IPS DF 6.9 (cell line): ENCODE measurements at places on chromosomes 13 and 19.

GRCh38 chr19:47540748-47541147 lies 25.9 kb upstream of the NAPA start:
- no peak for DNase-seq

GRCh38 chr19:47663911-47664771 lies 49.1 kb upstream of the EHD2 start:
- no peak for DNase-seq

DNA sequence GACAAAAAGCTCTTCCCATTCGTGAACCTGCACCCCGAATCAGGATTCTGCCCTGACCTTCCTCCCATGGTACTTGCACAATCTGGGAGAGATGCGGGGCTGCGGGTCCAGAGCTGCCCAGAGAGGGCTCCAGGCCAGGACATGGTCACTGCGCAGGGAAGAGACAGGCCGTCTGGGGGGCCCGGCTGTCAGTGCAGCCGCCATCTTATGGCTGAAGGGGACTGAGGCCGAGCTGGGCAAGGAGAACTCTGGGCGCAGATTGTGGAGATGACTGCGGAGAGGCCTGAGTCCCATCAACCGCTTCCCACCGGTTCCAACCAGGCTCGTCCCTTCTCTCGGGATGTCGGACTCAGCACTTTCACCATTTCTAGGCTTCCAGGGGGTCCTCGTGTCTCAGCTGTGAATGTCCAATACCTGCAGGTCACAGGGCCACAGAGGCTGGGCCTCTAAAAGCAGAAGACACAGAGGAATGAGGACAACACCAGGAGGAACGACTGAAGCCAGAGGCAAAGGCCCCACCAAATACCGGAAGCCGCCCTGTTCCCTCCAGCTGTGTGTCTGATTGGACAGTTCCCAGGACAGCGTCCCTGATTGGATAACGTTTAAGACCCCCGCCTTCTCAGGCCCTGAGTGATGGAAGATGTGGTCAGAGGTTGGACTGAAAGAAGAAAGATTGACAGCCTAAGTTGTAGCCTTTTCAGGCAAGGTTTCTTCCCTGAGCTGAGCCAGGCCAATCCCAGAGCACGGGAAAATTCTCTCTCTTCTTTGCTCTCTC lies 117.1 kb upstream of the ZNF91 start:
- no peak for DNase-seq

- no peak for DNase-seq
Observed at GRCh38 chr13:76874479-76874878, 11.7 kb downstream of the KCTD12 start.

- DNase-seq = no peak
Observed at GRCh38 chr13:99809926-99810325, 161.6 kb downstream of the ZIC5 start.

GRCh38 chr13:112003941-112004340 lies 63.0 kb upstream of the SOX1 start:
- no peak for DNase-seq

- DNase-seq = no peak
Observed at GRCh38 chr13:50923272-50923671, 13.7 kb downstream of the RNASEH2B start.

DNA sequence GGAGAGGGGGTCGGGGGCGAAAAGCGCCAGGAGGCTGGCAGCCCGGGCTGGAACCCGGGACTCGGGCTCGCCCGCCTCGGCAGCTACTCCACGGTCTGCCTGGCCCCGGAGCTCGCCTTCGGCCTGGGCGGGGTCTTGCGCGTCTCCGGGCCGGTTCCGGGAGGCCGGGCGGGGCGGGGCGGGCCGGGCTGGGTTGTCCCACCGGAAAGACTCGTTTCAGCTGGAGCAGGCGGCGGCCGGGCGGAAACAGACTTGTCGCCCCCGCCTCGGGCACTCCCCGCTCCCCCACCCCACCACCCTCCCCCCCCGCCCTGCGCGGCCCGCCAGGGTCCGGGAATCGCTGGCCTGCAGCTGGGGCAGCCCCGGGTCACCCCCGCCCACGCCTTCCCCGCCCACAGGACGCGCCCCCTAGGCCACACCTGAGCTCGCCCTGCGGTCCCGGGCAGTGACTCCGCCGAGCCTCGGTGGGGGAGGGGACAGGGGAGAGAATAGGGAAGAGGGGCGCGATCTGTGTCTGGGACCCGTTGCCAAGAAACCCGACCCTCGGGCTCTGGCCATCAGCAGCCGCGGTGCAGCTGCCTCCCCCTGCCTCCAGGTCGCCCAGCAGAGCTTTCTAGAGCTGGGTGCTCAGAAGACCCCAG lies 109.4 kb downstream of the KCTD15 start:
- no peak for DNase-seq

GRCh38 chr19:49056101-49056901 lies 1.2 kb downstream of the CGB7 start:
- DNase-seq = no peak

- no peak for DNase-seq
Observed at GRCh38 chr13:98585398-98585754, 8.5 kb upstream of the STK24 start.

GRCh38 chr19:48136547-48136946 lies 25.9 kb upstream of the PLA2G4C start:
- no peak for DNase-seq

DNA sequence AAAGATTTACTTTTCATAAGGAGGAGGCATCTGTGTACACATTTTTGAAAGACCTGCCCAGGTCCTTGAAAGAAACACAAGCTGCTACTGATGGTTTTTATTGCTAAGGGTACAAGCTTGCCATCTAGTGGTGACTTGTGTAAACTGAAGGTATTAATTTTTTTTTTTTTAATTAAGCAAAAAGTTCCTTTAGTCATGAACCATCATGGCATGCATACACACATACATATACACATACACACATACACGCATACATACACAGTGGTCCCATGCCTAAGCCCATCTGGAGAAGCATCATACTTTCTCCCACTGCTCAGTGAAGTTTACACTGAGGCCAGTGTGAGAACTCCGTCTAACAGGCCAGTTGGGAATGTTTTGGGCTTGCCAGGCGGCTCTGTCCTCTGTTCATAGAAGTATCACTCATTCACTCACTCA lies 312.5 kb downstream of the DCLK1 start:
- no peak for DNase-seq

DNA sequence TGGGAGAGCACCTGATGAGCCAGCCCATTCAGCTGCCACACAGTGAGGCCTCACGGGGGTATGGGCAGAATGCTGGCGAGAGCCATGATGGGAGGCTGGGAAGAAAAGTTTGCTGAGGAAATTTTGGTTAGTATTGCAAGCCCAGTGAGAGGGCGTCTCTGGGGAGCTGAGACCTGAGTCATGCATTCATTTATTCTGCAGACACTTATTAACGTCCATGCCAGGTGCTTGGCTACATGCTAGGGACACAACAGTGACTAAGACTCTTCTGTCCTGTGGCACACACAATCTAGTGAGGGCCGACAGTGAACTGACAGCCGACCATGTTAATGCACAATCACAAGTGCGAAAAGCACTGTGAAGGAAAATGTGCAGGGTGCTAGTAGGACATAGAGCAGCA lies 27.2 kb downstream of the WDR62 start:
- DNase-seq = no peak

DNA sequence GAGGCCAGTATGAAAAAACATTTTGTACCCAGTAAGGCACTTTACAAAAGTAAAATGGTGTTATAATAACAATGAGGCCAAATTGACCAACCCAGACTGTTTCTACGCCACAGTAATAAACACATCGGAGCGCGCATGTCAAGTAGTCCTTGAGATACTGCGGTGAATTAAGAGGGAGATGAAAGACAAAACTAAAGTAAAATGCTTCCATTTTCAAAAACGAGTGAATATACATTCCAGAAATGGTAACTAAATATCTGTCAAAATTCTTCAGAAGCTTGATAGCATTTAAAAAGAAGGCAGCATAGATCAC lies 19.0 kb downstream of the N4BP2L1 start:
- no peak for DNase-seq

DNA sequence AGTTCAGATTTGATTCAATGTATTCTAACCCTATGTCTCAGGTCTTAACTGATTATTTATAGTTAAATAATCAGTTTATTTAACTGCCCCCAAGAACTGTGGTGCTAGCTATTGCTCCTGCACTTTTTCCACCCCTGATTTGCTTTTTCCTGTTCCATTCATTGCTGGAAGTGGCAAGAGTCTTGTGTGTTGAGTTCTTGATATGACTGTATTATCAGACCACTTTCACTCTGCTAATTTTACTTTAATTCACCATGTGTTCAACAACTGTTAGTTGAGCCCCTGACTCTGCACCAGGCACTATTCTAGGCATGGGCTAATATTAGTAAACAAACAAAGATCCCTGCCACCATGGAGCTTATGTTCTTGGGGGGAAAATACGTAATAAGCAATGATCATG lies 39.9 kb downstream of the WDFY2 start:
- DNase-seq = no peak

GRCh38 chr19:49042177-49042576 lies 1.5 kb upstream of the CGB5 start:
- DNase-seq = no peak

GRCh38 chr13:82224806-82225205 lies 1657.5 kb downstream of the SLITRK1 start:
- no peak for DNase-seq

DNA sequence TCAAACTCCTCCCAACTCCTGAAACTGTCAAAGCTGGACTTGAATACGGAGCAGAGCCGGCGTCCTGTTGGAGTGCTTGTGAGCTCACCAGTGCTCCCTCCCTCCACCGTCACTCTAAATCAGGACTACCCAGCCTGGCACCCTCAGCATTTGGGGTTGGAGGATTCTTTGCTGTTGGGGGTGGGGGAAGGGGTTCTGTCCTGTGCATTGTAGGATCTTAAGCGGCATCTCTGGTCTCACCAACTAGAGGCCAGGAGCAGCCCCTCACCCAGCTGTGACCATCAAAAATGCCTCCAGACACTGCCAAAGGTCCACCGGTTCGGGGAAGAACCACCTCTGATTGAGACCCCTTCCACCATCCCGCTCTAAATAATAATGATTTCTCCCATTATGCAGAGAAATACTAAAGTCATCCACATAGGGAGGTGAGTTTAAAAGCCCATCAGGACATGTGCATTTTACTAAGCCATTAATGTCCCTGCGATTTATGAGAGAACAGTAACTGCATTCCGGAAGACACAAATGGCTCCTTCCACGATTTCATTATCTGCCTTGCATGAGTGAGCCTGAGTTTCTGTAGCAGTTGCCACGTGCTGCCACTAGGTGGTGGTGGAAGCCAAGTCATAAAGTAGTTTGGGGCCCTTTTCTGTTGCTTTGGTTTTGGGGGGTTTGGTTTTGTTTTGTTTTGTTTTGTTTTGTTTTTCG lies 16.1 kb upstream of the USP29 start:
- peak; percentile 9 for DNase-seq

DNA sequence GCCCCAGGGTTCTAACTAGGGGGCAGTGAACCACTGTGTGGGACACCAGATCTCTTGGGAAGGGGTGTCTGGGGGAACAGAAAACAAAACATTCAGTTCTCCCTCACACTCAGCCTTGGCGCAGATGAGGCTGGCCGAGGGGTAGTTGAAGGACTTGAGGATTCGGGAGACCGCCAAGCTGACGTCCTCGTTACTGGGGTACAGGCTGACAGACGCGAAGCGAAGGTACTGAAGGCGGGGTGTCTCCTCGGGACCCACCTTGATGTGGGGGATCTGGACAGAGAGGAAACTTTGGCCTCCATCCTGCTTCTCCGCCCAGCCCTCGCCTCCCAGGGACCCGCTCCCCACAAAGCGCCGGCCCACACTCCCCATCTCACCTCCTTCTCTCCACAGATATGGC lies 7.6 kb downstream of the GRIK5 start:
- DNase-seq = no peak

GRCh38 chr13:75415694-75416093 lies 66.3 kb downstream of the TBC1D4 start:
- DNase-seq = no peak

DNA sequence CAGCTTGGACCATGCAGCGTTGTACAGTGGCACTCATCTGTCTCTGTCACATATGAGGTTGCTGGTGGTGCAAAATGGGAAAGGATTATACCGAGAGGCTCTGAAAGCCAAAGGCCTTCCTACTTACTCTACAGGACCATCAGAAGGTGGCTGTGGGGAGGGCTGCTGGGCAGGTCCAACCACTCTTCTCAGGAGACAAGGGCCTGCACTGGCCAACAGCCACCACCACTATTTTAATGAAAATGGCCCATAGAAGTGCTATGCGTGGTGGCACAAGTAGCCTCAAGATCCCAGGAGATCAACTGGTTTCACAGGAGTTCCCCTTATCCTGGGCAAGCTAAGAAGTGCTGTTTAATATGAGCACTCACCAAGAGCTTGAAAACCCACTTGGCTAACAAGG lies 52.3 kb downstream of the MRPL57 start:
- DNase-seq = no peak

- no peak for DNase-seq
Observed at GRCh38 chr19:49155820-49156346, 687 bp upstream of the HRC start.

DNA sequence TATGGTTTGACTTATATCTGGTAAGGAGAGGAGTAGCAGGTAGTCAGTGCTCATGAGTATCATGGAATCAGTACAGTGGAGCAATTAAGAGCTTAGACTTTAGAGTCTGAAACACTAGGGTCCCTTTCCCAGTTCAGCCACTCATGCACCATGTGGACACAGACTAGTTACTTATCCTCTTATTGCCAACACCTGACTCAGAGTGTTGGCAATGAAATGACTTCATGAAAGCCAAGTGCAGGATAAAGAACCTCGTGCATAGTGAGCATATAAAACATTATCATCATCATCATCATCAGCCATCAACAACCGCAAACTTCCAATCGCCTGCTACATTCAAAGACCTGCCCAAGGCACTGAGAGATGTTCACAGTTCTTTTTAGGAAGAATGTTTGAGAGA lies 164.2 kb downstream of the FOXO1 start:
- DNase-seq = no peak

GRCh38 chr13:49560270-49561061 lies 24.9 kb downstream of the RCBTB1 start:
- no peak for DNase-seq
